ENCODE measurements at places on chromosomes 6 and 20.

DNA sequence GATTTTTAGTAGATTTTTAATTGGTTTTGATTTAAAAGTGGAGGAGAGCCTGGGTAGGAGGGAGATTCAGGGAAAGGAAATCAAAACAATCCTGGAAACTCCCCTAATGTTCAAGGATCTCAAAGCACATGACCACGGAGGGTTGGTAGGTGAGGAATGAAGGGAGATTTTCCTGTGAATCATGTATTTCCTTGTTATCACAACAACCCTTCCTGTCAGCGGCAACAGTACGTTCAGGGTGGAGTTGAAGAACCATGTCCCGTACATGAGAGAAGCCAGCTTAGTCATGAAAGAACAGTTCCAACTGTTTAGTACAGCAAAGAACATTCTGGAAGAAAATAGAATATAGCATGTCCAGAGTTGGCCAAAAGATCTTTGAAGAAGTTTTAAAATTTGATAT, 79.4 kb upstream of the SCAF8 start:
- DNase-seq: no peak

DNA sequence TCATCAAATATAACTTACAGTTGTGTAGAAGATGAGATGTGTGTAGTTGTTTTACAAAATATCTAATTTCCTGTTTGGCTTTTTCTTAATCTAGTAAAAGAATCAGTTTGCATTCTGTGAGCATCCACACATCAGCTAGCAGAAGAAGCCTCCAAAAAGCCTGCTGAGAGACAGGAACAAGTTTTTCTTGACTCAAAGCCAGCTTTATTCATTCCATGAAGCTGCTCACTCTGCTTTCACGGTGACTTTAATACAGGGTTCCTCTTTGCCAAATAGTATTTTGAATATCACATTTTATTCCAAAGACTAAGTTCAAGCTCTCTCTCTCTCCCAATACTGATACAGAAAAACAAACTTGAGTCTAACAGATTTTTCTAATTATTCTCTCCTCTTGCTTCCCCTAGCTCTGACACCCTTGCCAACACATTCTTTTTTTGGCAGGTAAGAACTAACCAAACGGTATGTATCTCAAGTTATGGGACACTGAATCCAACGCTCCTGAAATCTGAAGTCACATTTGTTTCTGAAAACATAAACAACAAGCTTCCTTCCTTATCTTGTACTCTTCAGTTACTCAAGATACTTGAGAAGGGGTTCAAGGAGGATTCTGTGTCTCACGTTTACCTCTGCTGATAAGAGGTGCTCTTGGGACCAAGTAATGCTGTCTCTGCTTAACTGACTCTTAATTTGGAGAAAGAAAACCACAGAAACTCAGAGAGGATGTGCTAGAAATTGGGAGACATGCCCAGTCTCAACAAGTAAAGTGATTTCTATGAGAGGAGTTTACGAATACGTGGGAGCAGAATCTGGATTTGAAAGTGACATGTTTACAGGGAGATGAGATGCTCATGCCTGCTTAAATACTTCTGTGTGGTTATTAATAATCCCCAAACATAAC, 184.2 kb upstream of the SPTLC3 start:
- DNase-seq: no peak

GRCh38 chr20:50198180-50198666, 7.6 kb downstream of the CEBPB start:
- DNase-seq: no peak

DNA sequence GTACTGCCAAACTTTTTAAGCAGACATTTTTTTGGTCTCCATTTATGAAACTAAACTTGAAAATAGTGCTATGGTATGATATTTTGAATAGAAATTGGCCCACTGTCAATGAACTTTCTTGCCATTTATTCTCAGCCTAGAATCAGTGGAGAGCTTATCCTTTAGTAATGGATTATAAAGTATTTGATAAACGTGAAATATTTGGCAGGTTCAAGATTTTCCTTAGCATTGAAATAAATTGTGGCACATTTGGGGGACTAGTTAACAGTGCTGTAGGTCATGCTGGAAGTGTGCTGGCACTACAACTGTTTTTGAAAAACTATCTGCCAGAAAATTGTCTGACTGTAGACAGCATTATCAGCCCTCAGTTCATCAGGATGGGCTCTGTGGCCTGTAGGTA, 2.1 kb downstream of the PRSS35 start:
- DNase-seq: no peak

DNA sequence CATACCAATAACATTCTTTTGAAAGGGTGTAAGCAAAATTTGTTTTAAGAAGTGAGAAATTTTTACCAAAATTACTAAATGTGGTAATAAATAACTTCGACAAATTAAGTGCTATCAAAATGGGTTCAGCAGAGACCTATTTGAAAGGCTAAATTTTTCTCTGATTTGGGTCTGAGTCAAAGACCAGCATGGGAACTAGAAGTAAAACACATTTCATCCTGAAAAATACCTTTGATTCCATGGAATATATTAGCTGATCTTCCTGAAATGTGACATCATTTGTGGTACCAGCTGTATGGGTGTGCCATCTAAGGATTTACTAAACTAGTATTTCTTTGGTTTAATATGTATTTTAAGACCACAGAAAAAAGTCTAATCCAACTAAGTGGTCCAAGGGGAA, 63.6 kb downstream of the BLOC1S5 start:
- DNase-seq: no peak

DNA sequence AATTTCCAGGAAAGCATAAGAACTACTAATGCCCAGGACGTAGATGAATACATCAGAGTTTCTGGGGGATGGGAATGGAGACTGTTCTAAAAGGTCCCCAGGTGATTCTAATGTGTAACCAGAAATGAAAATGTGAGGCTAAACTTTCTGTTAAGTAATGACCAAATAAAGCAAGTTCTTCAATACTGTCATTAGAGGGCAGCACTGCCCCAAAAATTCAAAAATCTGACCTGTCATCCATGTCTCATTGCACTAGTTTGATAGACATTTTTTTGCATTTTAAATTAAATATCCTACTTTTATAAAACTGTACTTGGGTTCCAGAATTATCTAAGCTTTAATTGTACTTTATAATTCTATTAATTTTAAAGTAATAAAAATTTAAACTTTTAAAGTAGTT, 94.9 kb downstream of the RFX6 start:
- DNase-seq: no peak
